ENCODE measurements at places on chromosomes 5 and 9. TPM values are rescaled to one million over a fixed set of nuclear protein-coding genes. Genes with fewer than 3 reads are reported as not detected.

DNA sequence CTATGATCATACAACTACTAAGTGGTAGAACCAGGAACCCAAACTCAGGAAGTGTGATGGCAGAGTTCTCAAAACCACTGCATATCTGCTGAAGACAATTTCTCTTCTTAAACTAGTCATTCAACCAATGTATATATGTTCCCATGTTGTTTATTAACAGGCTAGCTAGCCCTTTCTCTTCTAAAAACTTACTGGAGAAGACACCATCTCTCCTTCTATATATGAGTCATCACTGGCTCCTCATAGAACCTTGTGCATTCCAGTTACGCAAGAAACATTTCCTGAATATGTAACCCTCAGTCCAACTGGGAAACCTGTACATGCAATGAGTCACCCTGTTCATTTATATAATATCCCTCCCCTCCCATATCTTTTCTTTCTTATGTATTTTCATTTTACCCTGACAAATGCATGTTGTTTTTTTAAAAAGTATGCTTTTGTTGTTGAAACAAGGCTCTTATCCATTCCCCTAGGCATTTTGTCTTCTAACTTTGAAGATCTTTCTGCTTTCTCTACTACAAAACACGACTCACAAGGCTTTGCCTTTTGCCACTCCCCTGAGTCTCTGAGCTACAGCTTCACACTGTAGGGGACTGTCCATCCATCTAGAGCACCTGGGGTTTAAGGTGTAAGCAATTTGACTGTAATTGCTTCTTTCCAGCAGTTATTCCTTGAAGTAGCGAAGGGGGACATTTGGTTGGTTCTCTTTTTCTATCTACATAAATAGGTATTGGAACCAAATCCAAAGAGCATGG, 119.5 kb downstream of the ANXA1 start:
- DNase-seq, result peak; percentile 94

DNA sequence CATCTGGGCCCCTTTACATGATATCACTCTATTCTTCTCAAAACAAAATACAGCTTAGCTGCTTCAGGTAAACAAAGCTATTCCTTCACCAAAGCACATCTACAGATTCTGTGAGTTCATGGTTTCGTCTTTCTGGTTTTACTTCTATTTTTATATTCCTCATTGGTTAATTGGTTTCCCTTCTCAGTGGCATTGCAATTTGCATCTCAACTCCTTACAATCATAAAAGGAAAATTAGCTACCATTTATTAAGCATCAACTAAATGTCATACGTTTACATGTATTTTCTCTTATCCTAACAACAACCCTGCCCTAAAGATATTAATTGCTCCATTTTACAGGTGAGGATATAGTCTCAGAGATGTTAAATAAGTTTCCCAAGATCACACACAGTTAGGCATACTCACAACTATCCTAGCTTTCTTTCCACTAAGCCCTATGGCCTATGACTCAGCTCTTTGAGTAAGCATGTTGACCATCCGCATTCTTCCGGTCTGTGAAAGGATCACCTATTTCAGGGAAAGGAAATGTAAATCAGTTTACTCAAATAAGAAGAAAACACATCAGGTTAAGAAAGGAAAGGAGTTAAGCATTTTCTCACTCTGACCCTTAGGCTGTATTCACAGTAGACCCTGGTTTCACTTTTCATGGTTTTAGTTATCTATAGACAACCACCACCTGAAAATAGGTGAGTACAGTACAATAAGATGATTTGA, 146.1 kb downstream of the CAAP1 start:
- DNase-seq, result peak; percentile 78

DNA sequence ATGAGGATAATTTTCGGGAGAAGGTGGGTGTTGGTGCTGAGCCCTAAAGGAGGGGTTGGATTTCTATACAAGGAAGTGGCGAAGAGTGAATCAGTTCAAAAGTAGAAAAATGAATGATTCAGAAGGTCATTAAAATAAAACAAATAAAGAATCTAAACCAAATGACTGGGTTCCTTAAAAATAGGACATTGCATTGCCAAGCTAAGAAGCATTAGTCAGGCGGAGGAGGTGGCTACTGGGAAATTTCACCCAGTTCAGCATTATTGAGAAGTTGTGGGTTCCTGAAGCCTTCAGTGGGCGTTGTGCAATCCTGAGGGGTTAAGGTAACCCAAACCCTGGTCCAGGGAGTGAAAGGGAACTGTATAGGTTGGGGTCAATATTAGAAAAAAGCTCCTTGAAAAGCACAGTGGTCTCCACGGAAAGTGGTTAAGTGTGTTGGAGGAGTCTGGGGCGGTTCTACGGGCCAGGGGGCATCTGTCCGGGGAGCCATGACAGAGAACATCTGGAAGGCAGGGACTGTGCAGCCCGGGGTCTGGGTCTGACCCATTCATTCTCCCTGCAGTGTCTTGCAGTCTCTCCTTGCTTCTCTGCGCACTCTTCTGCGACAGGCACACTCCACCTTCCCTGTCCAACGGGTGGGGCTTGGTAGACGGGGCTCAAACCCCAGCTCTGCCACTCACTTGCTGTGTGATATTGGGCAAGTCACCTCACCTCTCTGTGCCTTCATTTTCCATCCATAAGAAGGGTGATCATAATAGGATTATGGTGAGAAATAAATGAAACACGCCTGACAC, 27.6 kb upstream of the DUSP1 start:
- DNase-seq, result peak; percentile 97

GRCh38 chr5:57956636-57957035, 474.0 kb upstream of the ACTBL2 start:
- no peak for DNase-seq

GRCh38 chr9:35396560-35397215, 93.2 kb upstream of the RUSC2 start:
- DNase-seq, result no peak

The TAF11L4 gene
- total RNA-seq, result not detected

The NKD2 gene
- total RNA-seq, result 0.32 TPM

Data from MCF 10A (cell line).